ENCODE measurements at places on chromosomes 7 and 10. TPM values are rescaled to one million over a fixed set of nuclear protein-coding genes. Genes with fewer than 3 reads are reported as not detected.

DNA sequence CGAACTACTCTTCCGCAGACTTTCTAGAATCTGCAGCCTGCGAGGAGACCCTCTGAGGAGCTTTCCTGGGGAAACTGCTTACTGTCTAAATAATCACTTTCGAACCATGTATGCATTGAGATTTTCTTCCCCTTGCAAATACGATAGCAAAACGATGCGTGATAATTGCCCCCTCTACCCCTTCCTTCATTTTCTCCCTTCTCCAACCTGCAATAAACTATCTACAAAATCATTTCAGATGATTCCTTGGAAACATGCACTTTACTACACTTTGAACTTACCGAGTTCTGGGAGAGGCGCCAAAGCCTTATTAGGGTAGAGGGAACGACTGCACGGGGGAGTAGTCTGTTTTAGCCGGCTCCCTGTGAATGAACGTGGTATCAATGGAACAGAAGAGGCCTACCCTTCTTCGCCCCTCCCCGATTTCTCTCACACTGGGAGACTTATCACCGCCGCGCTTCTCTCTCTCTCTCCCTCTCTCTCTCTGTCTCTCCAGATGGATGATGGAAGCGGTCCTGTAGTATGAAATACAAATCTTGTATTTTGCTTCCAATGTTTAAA lies at the start of gene FGFBP3:
Gene FGFBP3, minus strand, starts transcription at position 370 of the 561 bp plus-strand sequence. CDS start 517 bp downstream, outside the sequence.
- DNase-seq: peak; percentile 42

DNA sequence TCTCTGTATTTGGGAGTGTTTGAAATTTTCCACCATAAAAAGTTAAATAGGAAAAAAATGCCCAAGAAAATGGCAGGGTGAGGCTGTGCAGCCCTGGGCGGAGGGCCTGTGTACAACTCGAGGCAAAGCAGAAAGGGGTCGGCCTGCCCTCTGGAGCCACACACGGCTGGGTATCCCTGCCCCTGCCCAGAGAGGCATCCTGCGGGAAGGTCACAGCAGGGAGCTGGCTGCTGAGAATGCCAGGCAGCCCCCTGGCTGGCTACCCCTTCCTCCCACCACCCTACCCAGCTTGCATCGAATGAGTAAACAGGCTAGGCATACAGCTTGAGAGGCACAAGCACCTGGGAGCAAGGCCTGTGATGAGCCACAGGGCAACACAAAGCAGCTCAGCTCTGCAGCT lies 46.1 kb downstream of the CAMK2B start:
- no peak for DNase-seq

DNA sequence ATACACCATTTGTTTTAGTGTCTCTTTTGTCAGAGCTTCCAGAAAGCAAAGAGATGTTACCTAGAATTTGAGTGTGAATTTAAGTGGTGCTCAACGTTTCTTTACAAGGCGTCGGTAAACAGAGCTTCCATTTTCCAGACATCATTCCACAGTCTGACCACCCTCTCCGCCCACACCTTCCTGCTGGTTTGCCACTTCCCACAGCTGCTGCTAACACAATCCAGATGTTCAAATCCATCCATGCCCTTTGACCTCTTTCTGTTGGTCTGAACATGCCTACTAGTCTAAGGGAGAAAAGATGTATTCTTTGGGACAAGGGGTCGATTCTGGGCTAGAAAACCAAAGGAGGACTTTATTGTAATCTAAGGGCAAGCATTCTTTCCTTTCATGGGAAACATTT lies 86.1 kb downstream of the FAM107B start:
- DNase-seq: no peak

GRCh38 chr7:79552463-79552862 lies 99.0 kb upstream of the MAGI2 start:
- no peak for DNase-seq

- no peak for DNase-seq
These were observed 32.1 kb downstream of the SGCE start for GRCh38 chr7:94623820-94624219.

DNA sequence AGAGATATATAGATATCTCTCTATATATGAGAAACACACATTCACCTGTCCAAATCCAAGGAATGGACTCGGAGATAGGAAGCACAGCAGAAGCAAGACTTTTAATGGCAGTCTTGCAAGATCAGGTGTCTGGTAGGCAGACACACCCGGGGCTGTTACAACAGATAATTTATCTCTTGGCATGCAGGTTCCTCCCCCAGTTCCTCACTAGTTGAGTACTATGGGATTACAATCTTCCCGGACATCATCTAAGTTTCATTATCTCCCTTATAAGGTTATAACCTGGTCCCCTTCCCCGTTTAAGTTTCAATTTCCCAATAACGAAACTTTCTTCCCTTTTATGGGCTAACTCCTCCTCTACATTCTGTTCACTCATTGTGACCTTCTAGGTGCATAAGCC lies 399.3 kb downstream of the PPP1R3A start:
- DNase-seq: no peak

GRCh38 chr7:84236398-84236797 lies 41.8 kb upstream of the SEMA3A start:
- no peak for DNase-seq

DNA sequence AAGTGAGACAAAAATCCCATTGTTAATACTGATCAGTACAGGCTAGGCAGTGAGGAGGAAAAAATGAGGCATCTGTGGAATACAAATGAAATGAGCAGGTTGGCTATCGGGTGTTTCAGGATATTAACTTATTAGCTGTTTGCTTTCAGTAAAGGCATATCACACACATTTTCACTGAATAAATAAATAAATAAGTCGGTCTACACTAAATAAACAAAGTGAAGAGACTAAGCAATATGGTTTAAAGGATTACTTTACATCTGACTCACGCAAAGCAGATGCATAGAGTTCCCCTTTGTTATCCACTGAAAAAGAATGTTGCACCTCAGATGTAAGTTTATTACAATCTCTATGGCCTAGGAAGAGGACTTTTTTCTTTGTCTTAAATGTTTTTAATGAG lies 6.3 kb upstream of the SEMA3A start:
- no peak for DNase-seq

The RSPH10B2 gene
- total RNA-seq: not detected

DNA sequence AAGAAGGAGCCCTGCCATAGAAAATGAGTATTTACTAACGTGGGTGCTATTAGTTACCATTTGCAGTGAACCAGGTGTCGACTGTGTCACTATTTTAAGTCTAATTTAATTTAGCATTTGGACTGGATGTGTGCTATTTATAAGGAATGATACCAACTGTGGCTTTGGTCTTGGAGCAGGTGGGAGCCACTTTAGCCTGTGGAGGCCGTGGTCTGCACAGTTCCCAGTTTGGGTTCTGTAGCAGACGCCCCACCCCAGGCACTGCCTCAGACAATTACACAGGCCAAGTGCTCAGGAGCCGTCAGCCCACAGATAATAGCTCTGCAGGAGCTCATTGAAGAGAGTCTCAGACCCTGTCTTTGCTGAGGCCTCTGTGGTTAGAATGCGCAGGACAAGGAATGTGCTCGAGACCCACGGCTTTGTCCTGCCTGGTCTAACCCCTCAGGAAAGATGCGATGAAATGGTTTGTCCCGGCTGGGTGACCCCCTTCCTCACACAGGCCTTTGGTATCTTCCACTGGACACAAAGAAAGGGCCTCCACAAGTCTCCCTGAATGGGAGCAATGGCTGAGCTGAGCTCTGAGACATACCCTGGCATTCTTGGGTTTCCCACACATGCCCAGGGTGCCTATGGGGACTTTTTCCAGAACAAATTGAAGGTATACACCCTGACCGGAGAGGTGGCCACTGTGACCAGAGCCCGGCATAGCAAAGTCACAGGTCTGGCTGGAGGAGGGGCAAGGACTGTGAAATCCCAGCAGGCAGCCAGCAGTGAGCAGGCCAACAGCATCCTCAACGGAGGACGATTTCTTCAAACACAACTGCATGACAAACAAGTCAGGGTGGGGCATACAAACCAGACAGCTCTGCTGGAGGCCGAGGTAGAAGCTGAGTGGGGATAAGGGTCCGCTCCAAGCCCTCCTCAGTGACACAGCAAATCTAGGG lies 251.2 kb downstream of the ARHGAP12 start:
- DNase-seq: no peak

The CALY gene
- total RNA-seq: not detected

GRCh38 chr10:114087655-114088054 lies 44.0 kb downstream of the ADRB1 start:
- no peak for DNase-seq

The ASB10 gene
- total RNA-seq: not detected

The CTNNA3 gene
- not detected for total RNA-seq

GRCh38 chr10:127990846-127991542 lies 84.1 kb downstream of the PTPRE start:
- peak; percentile 64 for DNase-seq

The LYZL2 gene
- total RNA-seq: not detected

- no peak for DNase-seq
These were observed 43.0 kb upstream of the IMMP2L start for GRCh38 chr7:111605246-111605645.

DNA sequence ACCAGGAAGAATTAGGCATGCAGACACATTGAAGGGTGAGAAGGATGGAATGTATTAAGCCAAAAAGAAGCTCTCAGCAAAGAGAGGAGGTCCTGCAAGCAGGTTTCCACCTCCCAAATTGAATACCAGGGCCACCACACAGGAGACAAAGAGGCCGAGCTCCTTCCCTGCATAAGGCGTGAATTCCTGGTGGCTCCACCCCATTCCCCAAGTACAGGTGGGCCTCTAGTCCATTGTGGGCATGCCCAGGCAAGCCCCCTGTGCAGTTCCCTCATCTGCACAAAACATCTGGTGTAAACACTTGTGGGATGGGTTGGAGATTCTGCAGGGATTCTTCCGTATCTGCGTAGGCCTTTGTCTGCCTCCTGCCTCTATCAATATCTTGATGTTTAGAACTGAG lies 817.5 kb downstream of the NRG3 start:
- DNase-seq: no peak

- DNase-seq: no peak
These were observed 868 bp downstream of the MYO1G start for GRCh38 chr7:44977959-44978335.

The CALHM1 gene
- total RNA-seq: not detected

GRCh38 chr10:119026301-119027110 lies 3.0 kb upstream of the NANOS1 start:
- no peak for DNase-seq

GRCh38 chr10:91422915-91423314 lies 12.8 kb downstream of the HECTD2 start:
- DNase-seq: no peak

- DNase-seq: peak; percentile 63
These were observed 989 bp downstream of the SRPK2 start for GRCh38 chr7:105387508-105388355.

The AUTS2 gene
- 0.78 TPM for total RNA-seq

The LRIT1 gene
- total RNA-seq: not detected

DNA sequence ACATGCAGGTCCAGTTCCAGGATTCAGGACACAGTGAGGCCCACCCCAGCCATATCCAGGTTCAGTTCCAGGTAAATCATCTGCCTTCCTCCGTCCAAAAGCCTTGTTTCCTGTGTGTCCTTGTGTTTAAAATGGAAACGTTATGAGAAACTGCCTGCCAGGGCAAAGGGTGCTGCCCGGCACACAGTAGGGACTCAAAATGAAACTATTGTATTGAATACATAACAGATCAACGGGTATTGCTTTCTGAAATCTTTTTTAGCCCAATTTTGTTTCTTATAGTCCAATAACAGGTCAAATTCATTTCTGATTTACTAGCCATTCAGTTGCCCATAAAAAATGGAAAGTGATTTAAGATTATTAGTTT lies 115.5 kb downstream of the EGFR start:
- DNase-seq: no peak

The CAMK2B gene
- 0.62 TPM for total RNA-seq

DNA sequence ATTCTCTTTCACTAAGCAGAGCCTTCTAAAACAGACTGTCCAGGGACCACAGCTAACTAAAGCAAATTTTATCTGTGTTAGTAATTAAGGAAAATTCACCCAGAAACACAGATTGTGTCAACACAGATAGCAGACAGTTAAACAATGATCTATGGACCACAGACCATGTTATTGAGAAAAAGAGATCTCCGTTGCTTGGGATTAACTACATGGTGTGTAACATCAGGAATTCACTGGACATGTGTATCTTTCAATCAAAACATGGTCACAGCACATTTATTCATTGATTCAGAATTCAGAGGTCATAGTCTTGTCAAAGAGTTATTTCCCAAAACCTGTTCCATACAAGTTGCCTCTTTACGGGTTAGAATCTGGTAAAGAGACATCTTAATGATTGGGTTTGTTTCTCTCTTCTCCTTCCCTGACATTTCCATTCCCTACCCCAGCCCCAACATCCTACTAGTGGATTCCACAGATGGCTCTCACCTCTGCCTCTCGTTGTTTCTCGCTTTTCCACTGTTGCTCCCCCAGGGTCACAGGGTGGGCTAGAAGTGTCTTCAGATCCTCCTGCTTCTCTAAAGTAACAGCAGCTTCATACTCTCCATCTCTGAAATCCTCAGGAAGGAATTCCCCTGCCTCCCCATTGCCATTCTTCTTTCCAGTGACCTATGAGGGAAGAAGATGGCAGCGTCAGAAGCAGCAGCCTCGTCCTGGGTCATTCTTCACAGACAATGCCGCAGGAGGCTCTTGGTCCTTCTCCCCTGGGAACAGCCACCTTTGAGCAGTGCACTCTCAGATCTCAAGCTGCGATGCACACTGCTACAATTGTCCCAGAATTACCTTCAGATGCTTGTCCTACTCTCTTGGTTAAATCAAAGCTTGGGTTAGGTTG lies 958 bp downstream of the ANKRD1 start:
- no peak for DNase-seq

The ACHE gene
- total RNA-seq: 0.14 TPM

The STEAP4 gene
- not detected for total RNA-seq

The PTPRE gene
- 21.9 TPM for total RNA-seq

GRCh38 chr7:141312828-141313521 lies 238.2 kb upstream of the AGK start:
- DNase-seq: no peak

- no peak for DNase-seq
These were observed 51.3 kb upstream of the STEAP4 start for GRCh38 chr7:88357781-88358525.

The GRM8 gene
- total RNA-seq: not detected

- no peak for DNase-seq
These were observed 446.0 kb upstream of the PODXL start for GRCh38 chr7:132002343-132002968.

DNA sequence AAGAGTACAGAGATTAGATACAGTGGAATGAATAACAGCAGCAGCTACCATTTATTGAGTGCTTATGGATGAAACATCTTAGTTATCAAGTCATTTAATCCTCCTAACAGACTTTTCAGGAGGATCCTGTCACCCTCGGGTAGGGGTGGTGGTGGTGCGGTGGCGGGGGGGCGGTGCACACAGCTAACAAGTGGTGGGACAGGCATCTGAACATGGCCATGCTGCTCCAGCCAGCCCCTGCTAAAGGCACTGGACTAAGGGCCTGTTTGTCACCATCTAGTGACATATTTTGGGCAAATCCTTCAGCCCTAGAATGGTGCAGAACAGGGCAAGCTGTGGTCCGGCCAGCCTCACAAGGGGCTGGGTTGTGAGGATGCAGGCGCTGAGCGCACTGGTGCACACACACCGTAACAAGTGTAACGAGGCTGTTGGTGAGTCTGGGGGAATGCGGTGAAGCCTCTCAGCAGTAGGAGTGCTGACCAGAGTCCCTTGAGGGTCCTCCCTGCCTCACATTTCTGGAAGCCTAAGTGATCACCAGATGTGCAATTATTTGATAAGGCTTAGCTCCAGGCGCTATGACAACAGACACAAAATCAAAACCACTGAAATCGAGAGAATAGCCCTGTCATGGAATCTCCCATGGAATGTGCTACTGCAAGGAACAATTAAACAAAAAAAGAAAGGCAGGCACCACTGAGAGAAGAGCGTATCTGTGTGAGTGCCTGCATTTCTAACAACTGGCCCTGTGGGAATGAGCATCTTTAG lies 102.2 kb downstream of the RNF216 start:
- no peak for DNase-seq

GRCh38 chr10:71746344-71747037 lies 26.8 kb downstream of the VSIR start:
- no peak for DNase-seq

The OR9A2 gene
- total RNA-seq: not detected
